Stimulated activated CD8-positive, alpha-beta memory T cell treated with anti-CD3 and anti-CD28 coated beads, Interleukin-4, amount 100 ng/mL, for 1 hour (primary cell): ENCODE measurements at places on chromosomes 12 and 14.

DNA sequence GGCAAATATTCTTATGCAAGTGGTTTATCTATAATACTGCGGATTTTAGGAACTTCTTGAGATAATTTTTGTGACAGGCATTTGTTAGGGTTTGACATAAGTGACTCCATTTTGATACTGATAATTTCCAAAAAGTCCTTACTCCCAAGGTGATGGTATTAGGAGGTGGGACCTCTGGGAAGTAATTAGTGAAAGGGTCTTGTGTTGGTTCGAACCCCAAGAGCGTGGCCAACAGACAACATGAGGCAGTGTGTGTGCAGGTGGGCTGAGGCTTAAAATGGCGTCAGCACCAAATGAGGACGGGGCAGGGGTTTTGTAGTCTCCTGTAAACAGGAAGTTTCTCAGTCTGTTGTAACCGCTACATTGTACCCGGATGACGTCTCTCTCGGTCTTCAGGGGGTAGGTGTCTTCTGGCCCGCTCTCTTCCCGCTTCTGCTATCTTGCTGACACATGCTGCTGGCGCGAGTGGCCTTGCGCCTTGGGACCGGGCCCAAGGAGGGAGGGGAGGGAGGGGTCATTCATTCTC, 1.7 kb upstream of the C12orf43 start:
- no peak for DNase-seq

GRCh38 chr12:116266168-116266601, 11.3 kb downstream of the MED13L start:
- no peak for DNase-seq

DNA sequence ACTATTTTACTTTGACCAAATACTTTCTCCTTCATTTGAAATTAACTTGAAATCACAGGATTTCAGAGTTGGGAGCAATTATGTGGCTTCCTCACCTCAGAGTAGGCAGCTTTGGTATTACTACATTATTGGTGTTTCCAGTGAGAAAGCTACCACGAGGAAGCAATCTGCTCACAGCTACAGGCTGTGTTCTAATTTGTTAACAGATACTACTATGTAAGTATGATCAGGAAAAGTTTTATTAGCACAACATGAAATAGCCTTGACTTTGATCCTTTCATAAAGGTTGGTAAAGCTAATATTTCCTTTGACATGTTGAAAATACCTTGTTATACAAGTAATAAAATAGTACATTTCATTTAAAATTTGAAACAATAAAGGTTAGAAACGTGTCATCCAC, 30.6 kb downstream of the TAOK3 start:
- DNase-seq: no peak

- DNase-seq: no peak
Observed at GRCh38 chr14:101044741-101045140, 141.2 kb upstream of the RTL1 start.

- peak; percentile 1 for DNase-seq
Observed at GRCh38 chr12:28191051-28192048, 1.1 kb downstream of the CCDC91 start.

GRCh38 chr14:80868260-80868659, 73.3 kb downstream of the CEP128 start:
- no peak for DNase-seq

DNA sequence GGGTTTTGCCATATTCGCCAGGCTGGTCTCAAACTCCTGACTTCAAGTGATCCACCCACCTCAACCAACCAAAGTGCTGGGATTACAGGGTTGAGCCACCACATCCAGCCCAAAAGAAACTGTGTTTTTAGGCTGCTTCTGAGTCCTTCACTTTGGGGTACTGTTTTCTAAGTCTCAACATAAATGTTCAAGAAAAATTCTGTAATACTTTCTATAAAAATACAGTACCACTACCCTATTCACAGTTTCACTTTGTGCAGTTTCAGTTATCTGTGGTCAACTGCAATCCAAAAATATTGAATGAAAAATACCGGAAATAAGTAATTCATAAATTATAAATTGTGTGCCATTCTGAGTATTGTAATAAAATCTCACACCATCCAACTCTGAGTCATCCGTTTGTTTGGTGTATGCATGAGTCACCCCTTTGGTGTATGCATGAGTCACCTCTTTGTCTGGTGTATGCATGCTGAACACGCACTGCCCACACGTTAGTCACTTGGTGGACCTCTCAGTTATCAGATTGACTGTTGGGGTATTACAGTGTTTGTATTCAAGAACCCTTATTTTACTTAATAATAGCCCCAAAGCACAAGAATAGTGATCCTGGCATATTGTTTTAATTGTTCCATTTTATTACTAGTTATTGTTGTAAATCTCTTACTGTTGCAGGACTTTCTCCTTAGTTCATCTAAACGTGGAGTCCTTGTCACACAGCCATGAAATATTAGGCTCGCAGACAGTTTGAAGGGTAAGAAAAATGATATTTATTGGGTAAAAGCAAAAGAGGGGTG, 190.2 kb downstream of the FSCB start:
- DNase-seq: no peak

DNA sequence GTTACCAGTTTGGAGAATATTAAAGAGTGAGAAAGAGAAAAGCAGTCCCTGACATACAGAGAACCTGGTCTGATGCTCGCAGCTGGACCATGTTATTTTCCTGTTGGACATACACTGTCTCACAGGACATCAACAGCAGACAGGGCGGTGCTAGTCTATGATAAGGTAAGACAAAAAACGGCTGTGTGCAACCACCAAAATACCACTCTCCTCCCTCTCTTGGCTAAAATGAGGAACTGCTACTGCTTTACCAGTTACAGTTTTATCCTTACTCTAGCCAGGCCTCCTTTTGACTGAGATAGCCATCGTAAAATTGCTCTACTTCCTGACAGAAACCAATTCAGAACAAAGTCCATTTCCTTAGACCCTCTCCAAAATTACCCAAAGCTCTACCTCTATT, 47.0 kb upstream of the ERGIC2 start:
- DNase-seq: no peak

DNA sequence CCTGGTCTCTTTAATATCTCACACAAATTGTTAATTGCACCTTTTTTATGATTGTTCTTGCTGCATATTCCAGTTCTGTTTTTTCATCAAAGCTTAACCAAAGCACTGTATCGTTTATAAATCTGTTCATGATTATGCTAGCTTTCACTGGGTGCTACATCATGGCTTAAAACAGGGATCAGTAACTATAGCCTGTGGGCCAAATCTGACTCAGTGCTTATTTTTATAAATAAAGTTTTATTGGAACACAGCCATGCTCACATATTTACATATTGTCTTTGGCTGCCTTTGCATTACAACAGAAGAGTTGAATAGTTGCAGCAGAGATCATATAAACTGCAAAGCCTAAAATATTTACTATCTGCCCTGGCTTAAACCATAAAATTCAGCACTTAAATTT, 183.4 kb upstream of the NRXN3 start:
- DNase-seq: no peak

GRCh38 chr12:15546102-15546701, 223.9 kb downstream of the PTPRO start:
- no peak for DNase-seq

- DNase-seq: no peak
Observed at GRCh38 chr12:88644946-88645702, 64.9 kb upstream of the KITLG start.

- DNase-seq: no peak
Observed at GRCh38 chr12:127025545-127025944, 1241.4 kb upstream of the TMEM132C start.

GRCh38 chr14:24367514-24368211, at the start of gene NFATC4:
NFATC4 (plus strand) TSS chr14:24368184; CDS start chr14:24368341, 157 bp downstream.
- DNase-seq: no peak

- no peak for DNase-seq
Observed at GRCh38 chr14:89458713-89459420, 41.8 kb upstream of the FOXN3 start.

- no peak for DNase-seq
Observed at GRCh38 chr12:130481392-130481879, 143.7 kb downstream of the PIWIL1 start.

DNA sequence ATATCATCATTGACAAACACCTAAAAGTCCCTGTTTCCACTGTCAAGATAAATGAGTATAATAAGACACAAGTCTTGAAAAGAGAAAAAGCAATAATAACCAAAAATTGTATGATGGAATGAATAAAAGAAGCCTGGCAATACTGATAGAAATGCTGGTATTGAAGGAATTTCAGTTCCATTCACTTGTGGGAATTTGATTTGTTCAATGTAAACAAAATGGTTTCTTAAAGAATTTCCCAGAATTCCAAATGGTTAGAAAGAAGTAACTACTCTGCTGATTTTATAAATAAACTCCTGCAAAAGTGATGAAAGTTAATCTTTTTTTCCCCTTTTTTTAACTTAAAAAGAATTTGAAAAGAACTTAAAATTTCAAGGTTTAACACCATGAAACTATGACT, 129.9 kb upstream of the PDZRN4 start:
- no peak for DNase-seq

DNA sequence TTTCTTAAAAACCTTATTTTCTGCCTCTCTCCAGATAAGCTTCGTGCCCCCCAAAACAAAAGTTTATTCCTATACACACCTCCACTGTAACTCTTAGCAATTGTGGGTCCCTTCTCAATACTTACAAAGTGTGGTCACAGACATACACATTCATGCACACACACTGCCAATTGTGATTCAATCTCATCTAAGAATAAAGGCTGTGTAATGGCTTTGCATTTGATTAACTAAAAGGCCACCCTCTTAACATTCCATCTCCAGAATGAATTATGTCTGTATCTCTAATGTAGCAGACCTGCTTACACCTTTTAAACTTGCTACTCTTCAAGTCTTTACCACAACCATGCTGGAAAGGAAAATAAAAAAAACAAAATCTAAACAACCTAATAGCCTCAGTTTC, 49.5 kb downstream of the MYF5 start:
- DNase-seq: no peak
